ENCODE measurements at places on chromosomes 2 and 18.
A peak's percentile ranks its signal among the peaks of the same experiment; 100 is the strongest.

DNA sequence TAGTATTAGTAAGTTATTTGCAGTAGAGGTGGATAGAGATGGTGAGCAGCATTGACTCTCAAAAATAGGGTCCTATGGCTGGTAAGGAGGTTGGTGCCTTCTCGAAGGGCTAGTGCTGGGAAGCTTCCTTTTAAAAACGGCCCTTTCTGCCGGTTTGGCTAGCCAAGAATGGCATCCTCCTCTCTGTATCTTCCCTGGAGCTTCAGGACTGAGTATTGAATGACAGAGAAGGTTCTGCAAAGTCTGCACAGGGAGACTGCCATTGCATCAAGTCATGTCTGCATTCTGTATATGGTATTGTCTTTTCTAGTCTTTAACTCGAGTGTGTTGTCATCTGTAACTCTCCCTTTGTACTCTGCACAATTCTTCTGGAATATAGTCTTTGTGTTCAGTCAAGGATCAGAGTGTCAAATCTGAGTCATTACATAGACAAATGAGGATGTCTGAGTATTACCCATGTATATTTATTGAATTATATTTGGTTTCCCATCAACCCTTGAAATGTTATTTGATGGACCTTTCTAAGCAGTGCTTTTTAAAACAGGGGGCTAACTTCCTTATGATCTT is 1.1 kb downstream of the LDLRAD4 start:
- no peak for DNase-seq

DNA sequence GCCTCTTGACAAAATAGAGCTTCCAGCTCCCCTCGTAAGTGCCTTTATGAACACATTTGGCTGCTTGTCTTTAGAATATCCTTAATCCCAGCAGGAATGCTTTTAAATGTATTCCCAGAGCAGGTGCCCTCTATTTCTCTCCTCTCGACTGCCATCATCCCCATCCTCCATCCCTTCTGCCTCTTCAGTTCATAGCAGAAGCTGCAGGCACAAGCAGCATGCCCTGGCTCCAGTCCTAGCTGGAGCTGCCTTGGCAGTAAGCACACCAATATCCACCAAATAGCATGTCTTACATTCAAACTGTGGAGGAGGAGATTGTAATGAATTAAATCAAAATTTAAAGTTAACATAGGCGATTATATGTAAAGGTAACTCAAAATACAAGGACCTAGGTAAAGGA is 891.3 kb upstream of the SLC39A10 start:
- no peak for DNase-seq

DNA sequence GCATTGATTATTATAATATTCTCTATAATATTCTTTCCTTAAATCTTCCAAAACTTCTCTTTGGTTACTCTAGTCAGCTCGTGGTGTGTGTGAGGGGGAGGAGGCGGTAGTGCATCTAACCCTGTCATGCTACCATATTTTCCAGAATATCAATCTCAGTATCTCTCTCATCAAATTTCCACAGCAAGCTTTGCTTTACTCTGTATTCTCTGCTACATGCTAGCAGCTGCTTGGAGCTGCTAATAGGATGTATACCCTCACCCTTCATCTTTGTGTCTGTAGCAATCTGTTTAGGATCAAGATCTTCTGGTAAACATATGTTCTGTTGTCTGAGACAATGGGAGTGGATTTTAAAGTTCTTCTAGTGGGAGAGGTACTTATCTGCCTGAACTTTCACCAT is 303.8 kb upstream of the KLHL14 start:
- DNase-seq, result no peak

GRCh38 chr18:8910843-8911242 is 191.7 kb upstream of the NDUFV2 start:
- no peak for DNase-seq

DNA sequence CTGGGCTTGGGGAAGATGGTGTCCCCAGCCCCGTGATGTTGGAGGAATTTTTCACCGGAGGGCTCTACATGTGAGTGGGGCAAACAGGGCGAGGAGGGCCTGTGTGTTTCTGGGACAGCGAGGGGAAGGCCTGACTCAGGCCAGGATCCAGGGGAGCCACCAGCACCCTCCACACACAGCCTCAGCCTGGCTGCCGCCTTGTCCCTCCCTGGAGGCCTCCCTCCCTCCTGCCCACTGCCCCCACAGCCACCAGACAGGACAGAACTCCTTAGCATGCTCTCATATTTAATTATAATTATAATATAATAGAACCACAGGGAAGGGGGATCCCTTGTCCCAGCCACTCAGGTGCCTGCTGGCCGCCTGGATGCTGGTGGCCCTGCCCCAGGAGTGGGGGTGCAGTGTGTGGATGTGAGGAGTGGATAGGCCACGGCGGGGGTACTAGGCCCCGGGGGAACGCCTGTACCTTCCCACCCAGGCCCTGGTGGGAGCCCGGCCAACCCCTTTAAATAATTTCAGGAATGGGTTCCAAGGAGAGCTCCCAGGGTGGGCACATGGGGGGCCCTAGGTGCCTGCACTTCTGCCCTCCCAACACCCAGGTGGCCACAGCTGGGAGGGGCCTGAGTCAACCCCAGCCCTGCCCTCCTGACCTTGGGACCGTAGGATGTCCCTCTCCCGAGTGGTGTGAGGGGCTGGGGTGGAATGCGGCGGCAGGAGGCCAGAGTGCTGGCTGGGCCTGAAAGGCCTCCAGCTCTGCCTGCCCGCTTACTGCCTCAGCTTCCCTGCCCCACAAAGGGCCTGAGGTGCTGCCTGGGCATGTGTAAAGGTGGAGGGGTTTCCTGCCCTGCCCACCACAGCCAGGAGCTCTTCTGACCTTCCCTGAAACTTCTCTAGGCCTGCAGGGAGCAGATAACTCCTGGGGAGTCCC is 8.8 kb downstream of the PDCD1 start:
- DNase-seq, result peak; percentile 11

- DNase-seq, result no peak
Measured at GRCh38 chr18:13930964-13931363, 15.6 kb upstream of the MC2R start.

DNA sequence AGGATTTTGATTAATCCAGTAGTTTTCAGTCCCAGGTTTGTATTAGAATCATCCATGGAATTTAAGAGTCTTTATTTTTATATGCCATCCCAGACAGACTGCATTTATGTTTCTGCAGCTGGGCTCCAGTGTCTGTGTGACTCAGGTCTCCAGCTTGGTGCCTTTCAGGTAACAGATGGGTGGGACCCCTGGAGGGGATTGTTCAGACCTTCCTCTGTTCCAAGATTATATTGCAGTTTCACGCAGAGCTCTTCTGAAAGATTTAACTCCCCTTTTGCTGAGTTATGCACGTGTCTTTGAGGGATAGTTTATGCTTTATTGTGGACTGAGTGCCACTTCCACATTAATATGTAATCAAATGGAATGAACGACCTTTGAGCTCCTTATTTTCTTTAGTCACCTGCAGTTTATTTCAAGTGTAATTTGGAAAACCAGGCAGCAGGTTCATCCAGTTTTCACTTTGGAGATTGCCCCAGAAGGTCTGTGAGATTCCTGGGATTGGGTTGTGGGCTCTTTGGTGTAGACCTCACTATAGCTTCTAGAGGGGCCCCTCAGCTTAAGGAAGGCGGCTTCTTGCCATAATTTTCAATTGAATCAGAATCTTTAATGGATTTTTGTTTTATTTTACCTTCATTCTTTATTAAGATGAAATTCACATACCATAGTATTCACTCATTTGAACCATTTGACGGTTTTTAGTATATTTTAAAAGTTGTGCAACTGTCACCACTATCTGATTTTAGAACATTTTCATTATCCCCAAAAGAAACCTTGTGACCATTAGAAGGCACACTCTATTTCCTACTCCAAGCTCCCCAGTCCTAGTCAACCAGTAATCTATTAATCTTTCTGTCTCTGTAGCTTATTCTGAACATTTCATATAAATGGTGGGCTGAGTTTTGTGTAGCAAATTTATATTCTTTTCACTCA is 135.0 kb downstream of the WDSUB1 start:
- DNase-seq, result no peak

- no peak for DNase-seq
Measured at GRCh38 chr2:151789055-151789834, 39.0 kb downstream of the ARL5A start.

GRCh38 chr2:234745347-234745746 is 206.5 kb upstream of the SH3BP4 start:
- DNase-seq, result no peak

- DNase-seq, result no peak
Measured at GRCh38 chr2:173414823-173415322, 60.2 kb downstream of the CDCA7 start.

- no peak for DNase-seq
Measured at GRCh38 chr18:48488388-48488850, 50.4 kb upstream of the CTIF start.

GRCh38 chr2:42762823-42763804 is 821 bp downstream of the OXER1 start:
- no peak for DNase-seq

DNA sequence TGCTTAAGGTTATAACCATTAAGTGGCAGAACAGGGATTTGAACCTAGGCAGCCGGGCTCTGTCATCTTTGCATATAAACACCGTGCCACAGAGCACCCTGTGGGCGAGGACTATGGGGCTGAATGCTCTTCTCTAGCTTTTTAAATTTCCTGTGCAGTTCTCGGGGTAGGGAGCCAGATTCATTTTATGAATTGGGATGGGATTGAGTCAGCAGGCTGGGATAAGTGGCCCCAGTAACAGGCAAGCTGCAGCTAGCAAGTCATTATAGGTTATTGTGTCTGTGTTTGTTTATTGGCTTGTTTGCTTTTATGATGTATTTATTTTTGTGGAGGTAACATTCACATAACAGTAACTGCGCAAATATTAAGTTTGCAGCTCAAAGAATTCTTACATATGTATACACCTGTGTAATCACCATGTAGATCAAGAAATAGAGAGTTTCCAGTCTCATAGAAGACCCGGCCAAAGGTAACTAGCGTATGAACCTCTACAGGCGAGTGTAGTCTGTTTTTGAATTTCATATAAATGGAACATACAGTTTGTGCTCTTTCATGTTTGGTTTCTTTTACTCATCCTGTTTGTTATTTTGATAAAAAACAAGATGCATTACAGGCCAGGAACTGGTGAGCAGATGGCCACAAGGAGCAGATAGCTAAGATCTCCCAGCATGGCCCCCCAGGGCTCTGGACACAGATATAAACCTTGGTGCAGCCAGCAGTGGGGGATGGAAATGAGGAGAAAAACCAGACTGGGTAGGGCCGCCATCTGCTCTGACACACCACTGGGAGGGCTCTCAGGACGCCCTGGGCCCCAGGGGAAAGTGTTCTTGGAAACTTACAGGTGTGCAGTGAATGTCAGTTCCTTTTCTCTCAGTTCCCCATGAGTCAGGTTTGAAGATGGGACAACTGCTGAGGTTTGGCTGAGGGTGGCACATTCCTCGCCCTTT is 49.2 kb upstream of the GPR155 start:
- DNase-seq, result no peak

- no peak for DNase-seq
Measured at GRCh38 chr2:211939177-211939576, 599.4 kb downstream of the ERBB4 start.

GRCh38 chr2:140392824-140393223 is 1612.6 kb upstream of the NXPH2 start:
- no peak for DNase-seq

DNA sequence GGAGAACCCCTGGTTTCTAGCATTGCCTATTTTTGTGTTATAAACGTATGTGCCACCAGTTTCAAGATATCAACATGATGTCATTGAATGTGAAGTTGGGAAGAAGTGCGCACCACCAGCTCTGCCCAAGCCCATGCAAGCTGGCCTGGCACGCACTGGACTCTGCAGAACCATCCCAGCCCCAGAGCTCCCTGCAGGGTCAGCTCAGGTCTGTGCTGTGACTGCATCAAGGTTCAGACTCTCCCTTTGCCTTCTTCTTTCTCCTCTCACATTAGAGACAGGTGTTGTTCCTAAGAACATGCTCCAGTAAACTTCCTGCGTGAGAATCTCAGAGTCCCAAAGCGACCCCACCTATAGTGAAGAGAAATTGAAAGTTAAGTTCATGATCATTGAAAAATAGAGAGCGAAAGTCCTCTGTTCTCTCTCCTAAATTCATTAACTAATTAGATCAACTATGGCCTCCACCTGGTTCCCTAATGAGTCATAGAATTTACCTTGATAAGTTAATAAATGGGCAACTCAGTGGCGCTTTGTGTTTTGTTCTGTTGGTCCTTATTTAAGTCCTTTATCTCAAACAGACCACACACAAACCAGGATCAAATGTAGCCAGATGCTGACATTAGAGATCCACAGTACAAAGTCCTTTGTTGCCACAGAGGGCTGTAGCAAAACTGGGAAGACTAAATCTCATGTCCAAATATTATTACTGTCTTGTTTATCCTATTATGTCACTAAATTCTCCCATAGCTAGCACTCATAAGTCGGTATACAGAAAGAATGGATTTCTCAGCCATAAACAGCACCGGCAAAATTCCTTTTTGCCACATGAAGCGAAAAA is 432.3 kb downstream of the STK39 start:
- DNase-seq, result no peak

All from WTC11 (cell line).